ENCODE measurements at places on chromosomes 7 and 10.

- DNase-seq: no peak
These were observed 386.9 kb downstream of the GALNT17 start for GRCh38 chr7:71518880-71519279.

DNA sequence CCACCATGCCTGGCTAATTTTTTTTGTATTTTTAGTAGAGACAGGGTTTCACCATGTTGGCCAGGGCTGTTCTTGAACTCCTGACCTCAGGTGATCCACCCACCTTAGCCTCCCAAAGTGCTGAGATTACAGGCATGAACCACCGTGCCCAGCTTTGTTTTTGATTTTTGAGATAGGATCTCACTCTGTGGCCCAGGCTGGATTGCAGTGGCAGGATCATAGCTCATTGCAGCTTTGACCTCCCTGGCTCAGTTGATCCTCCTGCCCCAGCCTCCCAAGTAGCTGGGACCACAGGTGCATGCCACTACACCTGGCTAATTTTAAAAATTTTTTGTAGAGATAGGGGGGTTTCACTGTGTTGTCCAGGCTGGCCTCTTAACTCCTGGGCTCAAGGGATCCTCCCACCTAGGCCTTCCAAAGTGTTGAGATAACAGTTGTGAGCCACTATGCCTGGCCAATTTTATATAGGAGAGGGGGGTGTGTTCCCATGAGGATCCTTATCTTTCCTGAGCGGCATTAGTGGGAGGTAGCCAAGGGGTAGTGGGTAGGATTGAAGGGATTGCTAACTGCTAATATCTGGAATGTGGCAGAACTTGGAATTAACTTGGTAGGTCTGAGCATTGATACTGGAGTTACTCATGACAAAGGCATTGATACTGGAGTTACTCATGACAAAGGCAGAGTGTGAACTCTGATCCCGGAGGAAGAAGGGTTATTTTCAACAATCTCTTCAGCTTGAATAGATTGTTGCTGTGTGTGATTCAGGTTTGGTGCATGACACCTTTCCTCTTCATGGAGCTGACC is 1.0 kb upstream of the NOLC1 start:
- no peak for DNase-seq

GRCh38 chr7:38374507-38374906 is 101.1 kb upstream of the TARP start:
- DNase-seq: peak; percentile 20

DNA sequence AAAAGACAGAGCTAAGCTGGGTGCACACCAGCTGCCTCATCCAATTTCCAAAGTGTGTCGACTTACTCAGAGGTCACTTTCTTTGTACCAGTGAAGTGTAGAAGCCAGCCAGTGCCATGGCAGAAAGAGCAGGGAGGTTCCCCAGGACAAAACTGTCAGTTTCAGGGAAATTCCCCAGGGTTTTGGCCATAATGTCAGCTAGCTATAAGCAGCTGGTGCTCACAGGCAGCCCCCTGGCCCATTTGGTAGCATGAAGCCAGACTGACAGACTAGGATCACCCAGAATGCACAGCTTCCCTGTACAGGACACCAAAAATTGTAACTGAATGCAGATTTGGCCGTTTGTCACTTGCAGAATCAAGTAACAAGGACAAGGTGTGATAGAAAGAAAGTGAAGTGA is 28.6 kb downstream of the MRPL32 start:
- no peak for DNase-seq

- DNase-seq: no peak
These were observed 23.2 kb downstream of the CALCR start for GRCh38 chr7:93551063-93551895.

DNA sequence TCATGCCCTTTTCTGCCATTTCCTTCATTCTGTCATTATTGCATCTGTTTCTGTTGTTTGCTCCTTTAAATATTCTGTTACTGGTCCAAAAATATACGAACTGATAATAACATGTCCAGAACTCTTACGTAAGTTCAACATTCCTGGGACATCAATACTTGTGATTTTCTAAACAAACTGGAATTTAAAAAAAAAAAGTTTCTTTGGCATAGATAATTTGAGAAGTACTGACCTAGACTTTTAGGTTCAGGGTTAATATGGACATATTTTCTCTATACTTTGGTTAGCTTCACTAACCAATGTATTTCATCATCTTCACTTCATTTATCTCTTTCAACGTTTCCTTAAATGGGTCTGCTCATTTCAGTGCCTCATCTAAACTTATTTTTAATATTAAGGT is 147.3 kb downstream of the JMJD1C start:
- DNase-seq: no peak

GRCh38 chr7:68805159-68805558 is 793.1 kb upstream of the AUTS2 start:
- DNase-seq: no peak

DNA sequence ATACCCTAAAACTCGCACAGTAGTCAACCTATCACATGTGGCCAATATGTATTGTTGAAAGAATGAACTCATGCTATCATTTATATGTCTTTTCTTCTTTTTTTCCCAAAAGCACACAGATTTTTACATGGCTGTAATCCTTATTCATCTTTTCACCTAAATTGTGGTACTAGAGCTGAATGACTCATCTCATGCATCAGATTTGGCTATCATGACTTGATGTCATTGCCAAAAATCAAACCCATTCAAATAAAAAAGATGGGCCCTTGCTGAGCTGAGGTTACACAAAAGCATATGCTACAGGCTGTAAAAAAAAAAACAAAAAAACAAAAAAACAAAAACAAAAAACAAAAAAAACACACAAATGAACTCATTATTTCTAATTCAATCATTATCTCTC is 3.3 kb upstream of the LMOD2 start:
- no peak for DNase-seq

DNA sequence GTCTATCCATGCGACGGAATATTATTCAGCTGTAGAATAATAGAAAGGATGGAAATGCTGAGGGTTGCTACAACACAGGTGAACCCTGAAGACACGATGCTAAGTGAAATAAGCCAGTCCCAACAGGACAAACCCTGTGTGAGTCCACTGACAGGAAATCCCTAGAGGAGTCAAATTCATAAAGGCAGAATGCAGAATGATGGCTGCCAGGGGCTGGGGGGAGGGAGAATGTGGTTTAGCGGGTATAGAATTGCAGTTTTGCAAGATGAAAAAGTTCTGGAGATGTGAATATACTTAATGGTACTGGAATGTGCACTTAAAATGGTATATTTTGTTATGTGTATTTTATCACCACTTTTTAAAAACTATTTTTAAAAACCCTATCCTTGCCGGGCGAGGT is 36.9 kb upstream of the DOCK1 start:
- DNase-seq: no peak

DNA sequence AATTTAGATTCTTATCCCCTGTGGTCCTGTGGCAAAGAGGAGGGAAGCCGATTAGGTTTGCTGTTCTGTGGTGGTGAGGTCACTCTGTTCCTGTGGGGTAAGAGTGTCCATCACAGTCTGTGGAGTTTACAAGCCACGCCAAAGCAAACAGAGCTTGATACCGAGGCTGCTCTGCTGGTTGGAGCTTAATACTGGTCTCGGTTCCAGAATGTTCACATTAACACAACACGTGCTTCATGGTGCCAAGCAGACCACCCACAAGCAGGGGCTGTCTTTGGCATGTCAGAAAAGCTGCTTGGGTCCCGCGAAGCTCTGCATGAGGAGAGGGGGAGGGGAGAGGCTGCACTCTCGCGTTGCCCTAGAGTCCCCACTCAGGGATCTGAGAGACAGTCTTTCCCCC is 47.5 kb downstream of the DNAJB6 start:
- DNase-seq: no peak

All from T-helper 22 cell (primary cell).